ENCODE measurements at places on chromosomes 12 and 14.

DNA sequence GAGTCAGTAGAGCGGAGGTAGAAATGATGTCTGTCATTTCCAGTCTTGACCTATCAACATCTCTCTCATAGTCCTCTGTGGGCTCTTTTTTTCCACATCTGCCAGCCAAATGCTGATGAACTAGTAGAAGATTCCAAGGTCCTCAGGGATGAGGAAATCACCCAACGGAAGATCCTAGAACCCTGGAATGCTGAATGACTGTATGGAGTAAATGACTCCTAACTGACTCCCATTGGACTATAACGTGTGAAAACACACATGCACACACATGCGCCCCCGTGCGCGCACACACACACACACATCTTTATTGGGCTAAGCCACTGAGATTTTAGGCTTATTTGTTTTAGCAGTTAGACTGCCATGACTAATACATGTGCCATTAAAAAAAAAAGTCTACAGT, 159.2 kb downstream of the MYRFL start:
- DNase-seq = no peak

DNA sequence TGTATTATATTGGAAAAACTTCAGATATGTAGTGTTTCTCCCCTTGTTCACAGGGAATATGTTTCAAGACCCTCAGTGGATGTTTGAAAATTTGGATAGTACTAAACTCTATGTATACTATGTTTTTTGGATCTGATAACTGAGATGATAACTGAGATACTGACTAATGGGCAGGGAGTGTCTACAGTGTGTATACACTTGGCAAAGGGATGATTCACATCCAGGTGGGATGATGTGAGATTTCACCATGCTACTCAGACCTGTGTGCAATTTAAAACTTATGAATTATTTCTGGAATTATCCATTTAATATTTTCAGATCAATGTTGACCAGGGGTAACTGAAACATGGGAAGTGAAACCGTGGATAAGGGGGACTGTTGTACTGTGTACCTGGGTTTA, 13.8 kb downstream of the RAD51B start:
- DNase-seq = no peak

- DNase-seq = no peak
Observed at GRCh38 chr14:101364503-101365328, 196.6 kb upstream of the DIO3 start.

DNA sequence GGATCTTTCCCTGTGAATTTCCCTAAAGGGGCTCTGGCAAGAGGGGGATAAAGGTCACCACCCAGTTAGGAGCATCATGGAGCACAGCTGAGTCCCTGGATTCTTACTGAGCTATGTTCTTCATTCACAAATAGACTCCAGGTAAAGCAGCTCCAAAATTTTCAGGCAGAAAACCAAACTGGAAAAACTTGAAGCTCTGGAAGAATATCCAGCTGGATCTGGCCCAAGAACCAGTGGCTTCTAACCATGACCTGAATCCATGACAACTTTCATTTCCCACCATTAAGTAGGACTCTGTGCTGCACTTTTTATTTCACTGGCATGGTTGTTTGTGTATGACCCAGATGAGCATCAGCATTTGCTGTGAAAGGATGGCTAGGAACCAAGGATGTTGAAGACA, 180.4 kb upstream of the FKBP4 start:
- no peak for DNase-seq

DNA sequence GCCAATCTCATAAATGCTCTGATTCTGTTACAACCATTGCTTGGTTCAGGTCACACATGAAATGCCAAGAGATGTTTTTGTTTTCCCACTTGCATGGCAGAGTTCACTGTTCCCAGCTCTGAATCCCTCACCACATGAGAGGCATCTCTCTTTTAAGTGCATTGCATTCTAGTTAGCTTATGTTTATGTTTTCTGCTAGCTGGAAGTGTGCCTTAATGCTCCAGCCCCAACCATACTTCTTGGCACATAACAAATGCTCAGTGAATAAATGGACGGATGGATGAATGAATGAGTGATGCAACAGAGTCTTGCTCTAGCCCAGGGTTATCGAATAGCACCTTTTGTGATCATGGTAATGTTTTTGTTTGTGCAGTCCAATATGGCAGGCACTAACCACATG, 197.3 kb downstream of the PPM1H start:
- DNase-seq = no peak

DNA sequence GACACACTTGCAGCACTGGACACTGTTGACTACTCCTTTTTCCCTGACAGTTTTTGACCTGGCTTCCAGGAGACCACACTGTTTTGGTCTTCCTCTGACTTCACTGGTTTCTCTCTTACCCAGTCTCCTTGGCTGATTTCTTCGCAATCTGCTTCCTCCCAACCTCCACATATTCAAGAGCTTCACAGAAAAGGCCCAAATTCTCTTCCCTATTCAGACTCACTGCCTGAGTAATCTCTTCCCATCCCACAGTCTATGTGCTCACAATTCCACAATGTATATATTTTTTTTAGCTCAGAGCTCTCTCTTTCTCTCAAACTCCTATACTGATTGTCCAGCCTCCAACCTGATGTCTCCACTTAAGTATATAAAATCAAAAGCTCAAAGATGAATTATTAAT, 115.4 kb downstream of the SINHCAF start:
- no peak for DNase-seq

DNA sequence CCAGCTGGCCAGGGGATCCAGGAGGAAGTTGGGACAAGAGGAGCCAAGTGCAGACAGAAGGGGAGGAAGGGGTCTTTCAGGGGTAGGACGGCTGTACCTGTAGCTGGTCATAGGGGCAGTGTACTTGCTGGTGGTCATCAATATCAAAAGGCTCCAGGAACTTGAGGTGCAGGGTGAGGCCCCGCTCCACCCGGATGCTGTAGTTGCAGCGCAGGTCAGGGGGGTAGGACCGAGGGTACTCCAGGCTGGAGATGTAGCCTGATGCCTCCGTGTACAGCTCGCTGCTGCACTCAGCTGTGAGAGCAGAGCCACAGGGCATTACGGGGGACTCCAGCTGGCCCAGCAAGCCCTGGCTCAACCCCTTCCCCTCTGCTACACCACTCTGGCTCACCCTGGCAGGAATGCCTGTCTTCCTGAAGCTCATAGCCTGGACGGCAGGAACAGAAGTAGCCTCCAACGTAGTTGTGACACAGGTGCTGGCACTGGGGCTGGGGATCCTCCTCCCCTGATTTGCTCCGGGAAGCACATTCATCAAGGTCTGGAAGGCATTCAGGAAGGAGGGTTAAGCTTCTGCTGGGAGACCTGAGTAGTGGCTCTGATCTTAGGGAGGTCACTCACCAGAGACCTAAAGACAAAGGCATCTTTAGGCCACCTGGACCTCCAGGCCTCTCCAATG, 2.9 kb downstream of the C1R start:
- no peak for DNase-seq

DNA sequence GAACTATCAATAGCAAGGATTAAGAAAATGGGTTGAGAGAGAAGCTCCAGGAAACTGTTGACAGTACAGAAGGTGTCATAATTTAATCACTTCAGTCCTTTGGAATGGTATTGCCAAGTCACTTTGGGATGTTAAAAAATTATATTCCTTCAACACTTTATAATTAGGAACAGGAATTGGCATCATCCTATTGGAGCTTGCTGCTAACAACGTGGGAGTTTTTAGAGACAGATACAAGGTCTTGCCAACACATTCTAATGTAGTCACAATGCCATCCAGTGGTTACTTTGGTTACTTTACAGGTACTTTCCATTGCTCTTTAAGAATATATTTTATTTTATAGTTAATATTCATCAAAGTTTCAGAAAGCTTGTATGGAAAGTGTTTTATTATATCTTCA, 310.1 kb downstream of the SYT1 start:
- peak; percentile 58 for DNase-seq

- no peak for DNase-seq
Observed at GRCh38 chr14:65025818-65026217, 39.1 kb downstream of the FNTB start.

- DNase-seq = no peak
Observed at GRCh38 chr14:104388541-104389325, 190.8 kb upstream of the C14orf180 start.

- DNase-seq = no peak
Observed at GRCh38 chr12:120376416-120376815, 7.5 kb upstream of the MSI1 start.

DNA sequence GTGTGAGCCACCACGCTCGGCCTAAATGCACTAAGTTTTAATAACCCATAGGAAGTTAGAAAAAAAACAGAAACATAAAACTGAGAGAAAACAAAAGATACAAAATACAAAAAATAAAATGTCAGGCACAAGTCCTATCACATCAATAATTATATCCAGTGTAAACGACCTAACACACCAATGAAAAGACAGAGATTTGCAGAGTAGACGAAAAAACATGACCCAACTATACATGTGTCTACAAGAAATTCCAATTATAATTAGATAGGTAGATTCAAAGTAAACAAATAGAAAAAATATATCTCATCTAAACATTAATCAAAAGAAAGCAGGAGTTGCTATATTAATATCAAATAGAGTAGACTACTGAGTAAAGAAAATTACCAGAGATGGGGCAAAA, 69.4 kb upstream of the NUDT4 start:
- no peak for DNase-seq

DNA sequence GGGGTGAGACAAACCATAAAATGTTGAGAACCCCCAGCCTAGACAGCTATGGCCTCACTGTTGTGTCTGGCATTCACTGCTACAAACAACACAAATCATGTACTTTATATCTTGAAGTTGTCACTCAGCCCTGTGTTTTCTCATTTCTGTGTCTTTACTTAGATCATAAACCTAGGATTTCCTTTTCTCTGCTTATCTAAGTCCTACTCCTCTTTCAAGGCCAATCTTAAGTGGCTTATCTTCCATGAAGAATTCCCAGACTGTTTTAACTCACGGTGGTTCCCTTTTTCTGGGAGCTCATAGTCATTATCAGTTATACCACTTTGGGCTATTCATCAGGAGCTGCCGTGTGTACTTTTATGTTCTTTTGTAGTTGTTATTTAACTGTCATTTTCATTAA, 42.1 kb downstream of the FLRT2 start:
- no peak for DNase-seq

DNA sequence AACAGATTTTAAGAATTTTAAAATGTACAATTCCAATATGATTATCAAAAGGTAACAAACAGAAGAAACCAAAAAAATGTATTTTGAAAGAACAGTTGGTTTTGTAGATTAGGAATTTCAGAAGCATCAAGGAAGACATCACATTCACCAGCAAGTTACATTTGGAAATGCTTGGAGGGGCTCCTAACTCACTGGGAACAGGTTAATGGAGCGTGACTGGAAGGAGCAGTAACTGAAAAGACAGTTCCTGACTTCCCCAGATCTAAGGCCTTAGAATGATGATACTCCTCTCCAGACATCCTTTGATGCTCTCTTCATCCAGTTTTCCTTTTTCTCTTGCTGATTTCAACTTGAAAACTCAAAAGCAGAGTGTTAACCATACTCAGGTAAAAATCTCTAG, 220.0 kb upstream of the EGLN3 start:
- DNase-seq = no peak

DNA sequence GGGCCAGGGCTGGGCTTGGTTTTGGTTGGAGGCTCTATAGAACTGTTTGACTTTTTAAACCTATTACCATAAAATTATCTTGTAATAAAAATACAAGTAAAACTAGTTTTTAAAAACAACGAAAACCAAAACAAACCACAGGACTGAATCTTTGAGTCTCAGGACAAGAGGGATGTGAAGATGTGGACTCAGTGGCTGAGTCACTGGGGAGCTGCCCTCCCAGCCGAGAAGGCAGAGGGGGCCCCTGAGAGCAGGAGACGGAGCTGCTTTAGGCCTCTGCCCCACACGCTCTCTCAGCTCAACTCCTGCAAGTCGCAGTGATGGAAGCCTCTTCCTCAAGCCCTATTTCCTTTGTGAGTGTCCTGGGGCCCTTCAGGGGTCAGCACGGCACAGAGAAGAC, 59.0 kb downstream of the CDC42BPB start:
- DNase-seq = no peak

- DNase-seq = no peak
Observed at GRCh38 chr14:59619061-59619460, 42.4 kb upstream of the CCDC175 start.

GRCh38 chr14:75051556-75051899, 261 bp upstream of the MLH3 start:
- no peak for DNase-seq

DNA sequence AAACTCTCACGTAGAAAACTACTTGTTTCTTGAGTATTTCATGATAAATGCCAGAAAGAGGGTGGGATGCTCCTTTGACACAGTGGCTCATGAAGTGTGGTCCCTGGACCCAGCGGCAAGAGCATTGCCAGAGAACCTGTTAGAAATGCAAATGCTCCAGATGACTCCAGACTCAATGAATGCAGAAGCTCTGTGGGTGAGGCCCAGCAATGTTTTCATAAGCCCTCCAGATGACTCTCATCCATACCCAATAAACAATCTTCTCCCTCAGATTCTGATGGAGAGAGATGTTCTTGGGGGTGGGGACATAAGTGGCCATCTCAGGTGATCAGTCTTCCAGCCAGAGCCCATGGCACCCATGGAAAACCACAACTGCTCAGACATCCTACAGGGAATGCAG, 88.9 kb downstream of the SMOC1 start:
- DNase-seq = no peak

DNA sequence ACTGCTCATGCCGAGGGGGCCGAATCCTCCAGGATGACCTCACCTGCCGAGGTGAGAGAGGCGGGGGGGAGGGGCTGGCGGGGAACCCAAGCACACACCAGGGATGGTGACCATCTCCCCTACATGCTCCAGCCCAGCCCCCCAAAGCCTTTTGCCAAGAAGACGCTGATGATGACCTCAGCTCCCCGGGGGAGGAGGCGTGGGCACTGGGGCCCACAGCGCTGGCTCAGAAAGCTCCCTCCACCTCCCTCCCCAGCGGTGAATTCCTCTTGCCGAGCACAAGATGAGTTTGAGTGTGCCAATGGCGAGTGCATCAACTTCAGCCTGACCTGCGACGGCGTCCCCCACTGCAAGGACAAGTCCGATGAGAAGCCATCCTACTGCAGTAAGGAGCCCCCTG, 23.7 kb upstream of the NXPH4 start:
- no peak for DNase-seq

DNA sequence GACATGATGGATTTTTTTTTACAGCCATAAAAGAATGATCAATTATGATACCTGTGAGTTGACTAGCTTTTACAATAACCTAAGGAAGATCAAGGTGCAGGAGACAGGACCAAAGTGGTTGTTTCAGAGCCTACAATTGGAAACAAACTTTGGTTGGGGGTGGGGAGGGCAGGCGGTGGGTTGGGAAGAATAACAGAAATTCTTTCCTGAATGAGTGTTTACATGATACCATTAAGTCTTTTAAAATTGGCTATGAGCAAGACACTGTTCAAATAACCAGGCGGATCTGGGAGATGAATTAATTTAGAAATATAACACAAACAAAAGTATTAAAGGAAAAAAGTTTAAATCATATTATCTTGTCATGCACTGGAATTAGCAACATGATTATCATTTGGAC, 7.2 kb downstream of the NFYB start:
- no peak for DNase-seq

DNA sequence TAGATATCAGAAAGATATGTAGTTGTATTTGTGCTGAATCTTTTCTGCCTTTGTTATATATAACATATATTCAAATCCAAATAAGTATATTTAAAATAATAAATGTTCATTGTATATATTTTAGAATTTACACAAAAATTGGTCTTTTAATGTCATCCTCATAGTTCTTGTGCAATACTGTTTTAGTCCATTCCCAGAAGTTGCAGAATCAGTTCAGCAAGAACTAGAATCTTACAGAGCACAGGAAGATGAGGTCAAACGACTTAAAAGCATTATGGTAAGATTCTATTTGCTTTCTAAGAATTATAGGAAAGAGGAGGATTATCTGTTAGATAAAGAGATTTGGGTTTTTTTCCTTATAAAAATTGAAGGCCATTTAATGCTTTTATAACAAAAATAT, 51.0 kb downstream of the SCFD1 start:
- no peak for DNase-seq
